ENCODE measurements at places on chromosomes 16 and 17. TPM values are rescaled to one million over a fixed set of nuclear protein-coding genes. Genes with fewer than 3 reads are reported as not detected.

Gene HS3ST3A1
- not detected for total RNA-seq

Gene EXOC3L1
- 3.6 TPM for total RNA-seq

Gene EPOP
- not detected for total RNA-seq

Gene SOST
- total RNA-seq: not detected

Gene TERB1
- 0.41 TPM for total RNA-seq

Gene ESRP2
- total RNA-seq: 8.7 TPM

Gene CFAP119
- total RNA-seq: 2.2 TPM

Gene HP
- 2.4 TPM for total RNA-seq

Gene RAP1GAP2
- total RNA-seq: 5.7 TPM

Gene SPIRE2
- total RNA-seq: 2.5 TPM

Gene NXPH3
- total RNA-seq: 1.8 TPM

Gene NDUFB10
- 155 TPM for total RNA-seq
